ENCODE measurements at places on chromosomes 6 and 20.

DNA sequence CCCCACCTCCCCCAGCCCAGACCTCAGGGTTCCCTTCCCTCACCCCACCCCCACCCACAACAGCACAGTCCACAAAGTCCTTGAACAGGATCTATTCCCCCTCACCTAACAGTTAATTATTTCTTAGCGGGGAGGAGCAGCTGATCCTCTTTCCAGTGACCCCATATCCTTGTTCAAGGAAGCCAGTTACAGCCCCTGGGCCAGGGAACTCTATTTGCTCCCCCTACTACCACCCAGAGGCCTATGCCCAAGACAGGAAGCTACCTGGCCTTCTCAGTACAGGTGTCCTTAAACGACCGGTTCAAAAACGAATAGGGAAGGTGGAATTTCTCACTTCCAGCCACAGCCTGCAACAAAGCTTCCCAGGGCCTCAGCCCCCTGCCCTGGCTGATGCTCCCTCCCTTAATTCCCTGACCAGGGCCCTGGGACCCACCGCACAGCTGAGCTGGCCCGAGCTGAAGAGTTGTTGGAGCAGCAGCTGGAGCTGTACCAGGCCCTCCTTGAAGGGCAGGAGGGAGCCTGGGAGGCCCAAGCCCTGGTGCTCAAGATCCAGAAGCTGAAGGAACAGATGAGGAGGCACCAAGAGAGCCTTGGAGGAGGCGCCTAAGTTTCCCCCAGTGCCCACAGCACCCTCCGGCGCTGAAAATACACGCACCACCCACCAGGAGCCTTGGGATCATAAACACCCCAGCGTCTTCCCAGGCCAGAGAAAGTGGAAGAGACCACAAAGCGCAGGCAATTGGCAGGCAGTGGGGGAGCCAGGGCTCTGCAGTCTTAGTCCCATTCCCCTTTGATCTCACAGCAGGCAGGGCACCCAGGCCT lies 778 bp downstream of the MCCD1 start:
- no peak for DNase-seq

GRCh38 chr6:101146389-101146788 lies 247.1 kb upstream of the GRIK2 start:
- DNase-seq: no peak

DNA sequence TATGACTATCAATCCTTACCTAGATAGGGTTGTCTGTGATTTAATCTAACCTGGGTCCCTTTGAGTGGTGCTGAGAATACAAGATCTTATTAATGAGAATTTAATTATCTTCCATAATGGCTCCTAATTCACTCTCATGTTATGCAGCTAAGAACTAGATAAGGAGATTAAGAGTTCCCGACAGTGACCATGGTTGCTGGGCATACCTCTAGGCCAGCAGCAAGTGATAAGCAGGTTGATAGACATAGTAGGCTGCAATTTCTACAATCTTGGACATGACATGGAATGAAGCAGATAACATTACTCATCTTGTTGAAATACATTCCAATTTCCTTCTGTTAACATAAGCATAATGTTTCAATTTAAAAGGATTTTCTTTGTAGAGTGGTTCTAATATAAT lies 27.1 kb downstream of the SPACA1 start:
- no peak for DNase-seq

GRCh38 chr20:57749131-57749690 lies 39.4 kb upstream of the PMEPA1 start:
- no peak for DNase-seq

- DNase-seq: no peak
Observed at GRCh38 chr20:53738039-53738944, 144.7 kb upstream of the ZNF217 start.

Measured in natural killer cell (primary cell).